ENCODE measurements at places on chromosomes 2 and 18. TPM values are rescaled to one million over a fixed set of nuclear protein-coding genes. Genes with fewer than 3 reads are reported as not detected.

- DNase-seq = no peak
Observed at GRCh38 chr2:44267796-44268648, 7.3 kb upstream of the SLC3A1 start.

DNA sequence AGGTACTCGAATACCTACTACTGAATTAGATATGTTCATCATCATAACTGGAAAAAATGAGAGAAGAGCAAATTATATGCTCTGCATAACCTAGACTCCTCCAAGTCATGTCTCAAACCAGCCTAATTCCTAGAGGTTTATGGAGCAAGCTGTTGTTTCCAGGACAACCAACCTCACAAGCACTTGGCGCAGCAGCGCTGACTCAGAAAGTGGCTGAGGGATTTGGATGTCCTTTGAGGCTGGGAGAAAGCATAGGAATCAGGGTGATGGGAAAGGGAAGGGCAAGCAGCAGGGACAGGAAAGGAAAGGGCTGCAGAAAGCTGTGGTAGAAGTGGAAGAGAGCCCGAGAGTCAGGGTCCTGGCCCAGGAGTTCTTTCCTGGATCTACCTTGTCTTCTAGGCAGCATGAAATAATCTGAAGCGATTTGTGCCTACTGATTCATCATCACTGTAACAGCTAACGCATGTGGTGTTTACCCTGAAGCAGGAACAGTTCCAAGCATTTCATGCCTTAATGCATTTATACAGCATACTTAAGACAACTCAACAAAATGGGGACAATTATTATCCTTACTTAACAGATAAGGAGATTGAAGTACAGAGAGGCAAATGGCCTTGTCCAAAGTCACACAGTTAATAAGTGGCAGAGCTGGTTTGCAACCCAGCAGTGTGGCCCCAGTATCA is 3.7 kb downstream of the PLEK start:
- no peak for DNase-seq

- no peak for DNase-seq
Observed at GRCh38 chr18:74353169-74353775, 37.6 kb downstream of the C18orf63 start.

Gene SLC20A1
- 46.9 TPM for total RNA-seq

- no peak for DNase-seq
Observed at GRCh38 chr2:240368781-240369331, 66.6 kb upstream of the GPC1 start.

Gene CPO
- not detected for total RNA-seq

DNA sequence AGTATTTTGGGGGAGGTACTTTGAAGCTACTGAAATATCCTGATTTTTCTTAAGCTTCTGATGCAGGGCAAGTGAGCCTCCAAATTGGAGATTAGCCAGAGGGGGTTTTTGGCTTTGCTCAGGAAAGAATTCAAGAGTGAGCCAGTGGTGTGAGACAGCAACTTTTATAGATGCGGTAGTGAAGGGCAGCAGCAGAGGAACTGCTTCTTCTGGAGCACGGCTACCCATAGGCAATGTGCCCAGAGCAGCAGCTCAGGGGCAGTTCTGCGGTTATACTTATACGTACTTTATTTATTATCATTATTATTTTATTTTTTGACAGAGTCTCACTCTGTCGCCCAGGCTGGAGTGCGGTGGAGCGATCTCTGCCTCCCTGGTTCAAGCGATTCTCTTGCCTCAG is 19.8 kb upstream of the NT5DC4 start:
- DNase-seq = no peak

GRCh38 chr2:241636182-241637017 is 558 bp downstream of the THAP4 start:
- DNase-seq = peak; percentile 43

- DNase-seq = no peak
Observed at GRCh38 chr18:63559567-63560491, 17.7 kb downstream of the SERPINB12 start.

GRCh38 chr2:147320146-147320545 is 524.7 kb upstream of the ACVR2A start:
- DNase-seq = no peak

GRCh38 chr18:52353589-52353988 is 13.6 kb downstream of the DCC start:
- DNase-seq = no peak

Gene SCYGR8
- not detected for total RNA-seq

DNA sequence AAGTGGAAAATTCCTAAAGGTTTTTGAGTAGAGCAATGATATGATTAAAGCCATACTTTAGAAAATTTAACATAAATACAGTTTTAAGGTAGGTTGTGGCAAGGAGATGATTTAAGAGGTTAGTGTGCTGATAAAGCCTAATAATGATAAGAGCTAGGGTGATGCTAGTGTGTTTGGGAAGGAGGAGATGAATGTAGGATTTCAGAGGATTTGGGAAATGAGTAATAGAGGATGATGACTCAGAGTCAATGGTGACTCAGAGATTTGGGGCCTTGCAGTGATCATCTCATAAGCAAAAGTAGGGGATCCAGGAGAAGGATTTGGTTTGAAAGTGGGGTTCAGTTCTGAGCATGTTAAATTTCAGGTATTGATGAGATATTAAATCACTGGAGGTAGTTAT is 23.3 kb downstream of the STAMBP start:
- DNase-seq = no peak

Gene PSMG2
- total RNA-seq = 67.4 TPM

Gene EFR3B
- total RNA-seq = 0.07 TPM

GRCh38 chr2:218028562-218029348 is 26.0 kb upstream of the TNS1 start:
- DNase-seq = no peak

Gene MALL
- total RNA-seq = not detected

DNA sequence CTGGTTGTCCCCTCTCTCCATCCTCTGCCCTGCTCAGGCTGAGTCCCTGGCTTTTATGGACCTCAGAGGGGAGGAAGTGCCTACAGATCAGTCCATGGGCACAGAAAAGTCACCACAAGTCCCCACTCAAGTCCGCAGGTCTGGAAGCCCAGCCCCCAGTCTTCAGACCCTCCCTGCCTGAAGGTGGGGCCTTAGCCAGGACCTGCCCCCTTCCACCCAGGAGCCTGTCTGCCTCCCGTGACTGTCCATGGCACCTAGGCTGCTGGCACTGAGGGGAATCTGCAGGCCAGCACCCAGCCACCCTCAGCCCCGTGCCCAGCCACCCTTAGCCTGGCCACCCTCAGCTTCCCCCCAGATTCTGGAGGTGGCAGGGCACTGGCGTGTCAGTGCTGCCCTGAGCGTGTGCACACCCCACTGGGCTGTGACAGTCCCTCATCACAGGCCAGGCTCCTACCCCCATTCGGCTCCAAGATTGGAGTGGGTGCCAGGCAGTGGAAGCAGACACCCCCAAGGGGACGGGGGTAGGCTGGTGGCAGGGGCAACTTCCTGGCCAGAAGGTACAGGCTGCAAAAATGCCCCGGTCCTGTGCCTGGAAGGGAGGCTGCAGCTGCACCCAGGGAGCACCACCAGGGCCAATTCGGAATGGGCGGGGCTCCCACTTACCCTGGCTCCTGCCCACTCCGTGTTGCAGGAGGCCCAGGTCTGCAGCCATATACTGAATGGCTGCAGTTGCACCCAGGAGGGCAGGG is 154.7 kb upstream of the RMP24 start:
- DNase-seq = no peak

Gene ITPRIPL1
- total RNA-seq = 2.7 TPM

GRCh38 chr2:15833731-15834130 is 106.6 kb upstream of the MYCN start:
- DNase-seq = no peak

GRCh38 chr2:43294973-43295603 is 68.7 kb upstream of the ZFP36L2 start:
- no peak for DNase-seq

GRCh38 chr2:181973171-181973783 is 12.4 kb upstream of the PPP1R1C start:
- DNase-seq = no peak

GRCh38 chr2:157839162-157839801 is 36.8 kb downstream of the ACVR1 start:
- no peak for DNase-seq

DNA sequence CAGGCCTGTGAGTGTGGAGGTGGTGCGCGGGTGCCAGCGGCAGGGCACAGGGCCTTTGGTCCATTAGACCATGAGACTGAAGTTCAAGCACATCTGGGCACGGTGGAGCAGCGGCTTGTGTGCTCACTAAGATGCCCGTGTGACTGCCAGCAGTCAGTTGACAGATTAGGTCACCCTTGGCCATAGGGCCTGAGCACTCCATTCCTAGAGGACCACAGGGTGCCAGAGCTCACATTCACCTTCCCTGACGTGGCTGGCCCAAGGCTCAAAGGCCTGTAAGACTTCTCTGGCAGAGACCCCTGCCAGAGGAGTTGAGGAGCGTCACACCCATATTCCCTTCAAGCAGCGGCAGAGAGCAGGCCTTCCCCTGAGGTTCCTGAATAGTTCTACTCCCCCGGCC is 650 bp downstream of the LHCGR start:
- no peak for DNase-seq

DNA sequence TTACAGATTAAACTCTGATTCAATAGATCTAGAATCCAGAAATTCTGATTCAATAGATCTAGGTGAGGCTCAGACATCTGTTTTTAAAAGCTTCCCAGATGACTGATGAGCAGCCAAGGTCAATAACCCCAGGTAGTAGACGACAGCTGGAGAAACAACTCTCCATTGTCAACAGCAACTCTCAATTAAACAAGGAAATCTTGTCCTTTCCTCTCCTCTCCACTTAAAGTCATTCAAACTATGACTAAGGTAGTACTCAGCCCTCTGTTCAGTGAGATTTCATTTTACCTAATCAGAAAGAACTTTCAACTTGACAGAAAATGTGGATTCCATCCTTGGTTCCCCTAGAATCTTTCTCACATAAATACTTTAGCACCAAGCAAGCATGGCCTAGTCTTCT is 94.6 kb upstream of the SCG2 start:
- no peak for DNase-seq

DNA sequence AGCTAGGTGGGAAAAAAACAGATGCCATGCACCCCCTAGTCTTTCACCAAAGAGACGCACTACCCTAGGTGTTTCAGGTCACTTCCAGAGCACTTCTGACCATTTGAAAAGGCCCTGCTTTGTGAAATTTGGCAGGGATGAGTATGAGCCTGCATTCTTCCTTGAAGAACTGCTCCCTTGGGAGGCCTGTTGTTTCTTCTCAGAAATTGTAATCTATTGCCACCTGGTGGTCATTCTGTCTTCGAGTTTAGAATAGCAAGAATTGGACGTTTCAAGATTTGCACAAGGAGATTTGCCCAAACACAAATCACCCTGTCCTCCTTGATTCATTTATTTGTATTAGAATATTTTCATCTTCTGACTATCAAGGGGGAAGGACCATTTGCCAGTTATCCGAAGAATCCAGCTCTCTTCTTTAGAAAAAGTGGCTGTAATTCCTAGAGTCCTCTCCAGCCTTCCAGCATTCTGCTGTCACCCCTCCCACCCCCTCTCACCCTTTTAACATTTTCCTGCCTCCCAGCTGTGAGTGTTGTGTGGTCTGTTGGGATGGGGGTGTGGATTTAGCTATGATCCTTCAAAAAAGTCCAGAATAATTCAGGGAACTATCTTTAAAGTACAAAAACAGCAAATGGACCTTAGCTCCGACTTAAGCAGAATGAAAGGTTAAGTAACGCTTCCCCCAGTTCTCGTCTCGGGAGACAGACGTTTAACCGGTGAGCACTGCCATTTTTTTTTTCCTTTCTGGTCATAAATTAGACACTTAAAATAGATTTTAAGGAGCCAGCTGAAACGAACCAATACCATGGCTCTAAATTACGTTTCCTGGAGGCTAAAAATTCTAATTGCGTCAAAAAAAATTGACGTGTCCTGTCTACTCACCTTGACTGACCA is 3.7 kb upstream of the GAD1 start:
- no peak for DNase-seq

Gene MRPS5
- 44.4 TPM for total RNA-seq

GRCh38 chr2:227570615-227571014 is 28.1 kb upstream of the SCYGR2 start:
- no peak for DNase-seq

Gene OTOS
- not detected for total RNA-seq

Gene BOK
- total RNA-seq = 0.10 TPM

GRCh38 chr2:236512267-236512666 is 57.4 kb upstream of the ACKR3 start:
- no peak for DNase-seq

DNA sequence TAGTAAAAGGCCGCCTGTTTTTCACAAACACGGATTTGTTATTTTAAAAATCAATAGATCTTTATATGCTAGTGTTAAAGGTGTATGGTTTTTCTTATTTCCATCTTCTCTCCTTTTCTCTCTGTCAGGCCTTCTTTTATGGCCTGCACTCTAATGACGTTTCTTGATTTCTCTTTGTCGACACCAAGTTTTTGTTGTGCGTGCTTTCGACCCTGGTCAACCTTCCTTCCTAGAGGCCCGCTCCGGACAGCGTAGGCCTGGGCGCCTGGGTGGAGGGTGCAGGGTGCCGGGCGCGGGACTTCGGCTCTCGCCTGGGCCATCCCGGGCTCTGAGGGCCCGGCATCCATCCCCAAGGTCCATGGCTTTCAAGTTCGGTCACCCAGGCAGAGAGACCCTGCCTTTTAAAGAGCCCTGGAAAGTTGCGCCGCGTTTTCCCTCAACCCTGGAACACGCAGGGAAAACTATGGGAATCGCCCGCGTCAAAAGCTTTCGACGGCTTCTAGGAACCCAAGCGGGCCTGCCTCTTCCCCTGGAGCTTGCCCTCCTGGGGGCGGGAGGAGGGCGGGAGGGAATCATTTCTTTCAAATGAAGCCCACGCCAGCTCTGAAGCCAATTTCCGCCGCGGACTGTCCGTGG is 4.1 kb upstream of the SATB2 start:
- DNase-seq = no peak

- DNase-seq = no peak
Observed at GRCh38 chr2:77161009-77161408, 361.2 kb downstream of the LRRTM4 start.

Gene DAPL1
- not detected for total RNA-seq

Gene FNDC4
- total RNA-seq = not detected

Gene USP40
- 30.4 TPM for total RNA-seq

DNA sequence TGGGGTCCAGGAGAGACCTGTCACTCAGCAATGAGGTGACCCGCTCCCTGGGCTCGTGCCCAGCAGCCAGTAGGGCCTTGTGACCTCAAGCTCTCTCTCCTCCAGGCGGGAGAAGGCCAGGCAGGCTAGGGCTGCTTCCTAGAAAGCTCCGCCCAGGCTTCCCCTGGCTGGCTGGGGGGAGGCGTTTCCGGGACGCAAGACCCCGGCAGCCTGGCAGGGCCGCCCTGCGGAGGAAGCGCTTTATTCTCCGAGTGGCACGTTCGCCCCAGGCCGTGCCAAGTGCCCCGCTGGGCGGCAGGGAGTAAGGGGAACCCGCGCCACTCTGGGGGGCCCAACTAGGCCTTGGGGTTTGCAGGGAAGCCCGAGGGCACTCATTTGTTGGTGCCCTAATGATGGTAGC is 21.2 kb upstream of the EPAS1 start:
- DNase-seq = no peak

- DNase-seq = no peak
Observed at GRCh38 chr18:44811572-44812125, 131.0 kb downstream of the SETBP1 start.

Gene MYOM1
- 4.1 TPM for total RNA-seq

Gene SOX11
- 0.05 TPM for total RNA-seq
